ENCODE measurements at places on chromosomes 7 and 10.
A peak's percentile ranks its signal among the peaks of the same experiment; 100 is the strongest.

DNA sequence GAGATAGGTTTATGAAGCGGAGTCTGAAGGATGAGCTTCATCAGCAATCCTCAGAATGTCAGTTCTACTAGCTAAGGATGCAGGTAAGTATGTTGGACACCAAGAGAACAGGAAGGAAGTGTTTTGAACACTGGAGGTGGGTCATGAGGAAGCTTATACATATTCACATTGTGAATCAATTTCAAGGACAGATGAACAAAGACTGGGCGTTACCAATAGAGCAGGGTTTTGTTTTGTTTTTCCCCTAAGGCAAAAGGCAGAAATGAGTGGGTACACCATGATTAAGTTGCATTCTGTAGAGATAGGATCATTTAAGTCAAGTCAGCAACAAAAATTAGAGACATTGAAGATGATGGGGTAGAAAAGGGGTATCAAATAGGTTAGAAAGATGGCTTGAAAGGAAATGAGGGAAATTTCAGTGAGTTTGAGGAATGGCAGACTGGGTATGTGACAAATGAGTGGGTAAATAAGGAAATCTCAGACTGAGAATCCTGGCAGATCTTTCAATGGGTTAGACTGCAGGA lies 51.7 kb downstream of the MEST start:
- no peak for DNase-seq

GRCh38 chr10:17023386-17024298 lies 106.0 kb downstream of the CUBN start:
- peak; percentile 57 for DNase-seq

DNA sequence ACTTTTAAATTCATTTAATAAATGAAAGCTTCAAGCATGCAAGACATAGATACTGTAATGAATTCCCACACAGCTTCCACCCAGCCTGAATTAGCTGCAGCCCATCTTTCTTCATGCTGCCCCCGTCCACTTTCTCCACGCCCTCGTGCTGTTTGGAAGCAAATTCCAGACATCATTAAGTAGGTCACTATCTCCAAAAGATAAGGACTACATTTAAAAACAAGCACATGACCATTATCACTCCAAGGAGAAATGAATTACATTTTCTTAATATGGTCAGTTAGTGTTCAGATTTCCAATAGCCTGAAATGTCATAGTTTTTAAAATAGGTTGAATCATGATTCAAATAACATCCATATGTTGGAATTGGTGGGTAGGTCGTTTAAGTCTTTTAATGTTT lies 24.3 kb downstream of the LMTK2 start:
- no peak for DNase-seq

GRCh38 chr10:48197236-48197899 lies 77.1 kb downstream of the FRMPD2 start:
- no peak for DNase-seq

DNA sequence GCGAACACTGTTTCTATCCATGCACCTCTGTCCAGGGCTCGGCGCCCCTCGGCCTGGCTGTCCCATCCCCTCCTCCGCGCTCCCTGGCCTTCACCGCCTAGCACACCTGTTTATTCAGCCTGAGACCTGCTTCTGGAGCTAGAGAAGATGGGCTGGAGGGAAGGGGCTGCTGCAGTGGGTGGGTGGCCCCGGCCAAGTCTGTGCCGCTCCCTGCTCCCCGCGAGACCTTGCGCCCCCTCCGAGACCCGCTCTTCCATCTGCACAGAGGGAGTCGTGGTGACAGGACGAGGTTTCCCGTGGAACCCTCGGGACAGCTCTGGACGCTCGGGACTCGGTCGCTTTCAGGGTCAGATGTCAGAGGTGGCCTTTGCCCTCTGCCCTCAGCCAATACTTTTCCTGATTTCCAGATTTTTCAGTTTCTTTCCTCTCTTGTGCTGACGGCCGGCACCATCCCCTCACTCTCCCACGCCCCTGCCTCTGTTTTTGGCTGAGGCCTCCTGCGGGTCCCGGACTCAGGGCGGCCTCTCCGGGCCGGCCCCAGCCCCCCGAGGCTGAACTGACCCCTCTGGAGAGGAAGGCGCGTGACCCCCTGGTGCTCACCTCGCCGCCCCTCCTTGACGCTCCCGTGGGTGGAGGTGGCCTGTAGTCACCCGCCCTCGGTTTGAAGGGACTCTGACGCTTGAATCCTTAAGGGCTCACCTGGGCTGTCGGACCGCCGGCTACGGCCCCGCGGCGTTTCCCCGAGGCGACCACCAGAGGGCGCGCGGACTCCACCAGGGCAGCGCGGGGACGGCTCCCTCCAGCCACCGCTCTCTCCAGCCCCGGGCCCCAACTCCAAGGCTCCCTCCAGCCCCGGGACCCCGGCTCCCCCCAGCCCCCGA lies 15.6 kb downstream of the SHH start:
- DNase-seq = peak; percentile 67

DNA sequence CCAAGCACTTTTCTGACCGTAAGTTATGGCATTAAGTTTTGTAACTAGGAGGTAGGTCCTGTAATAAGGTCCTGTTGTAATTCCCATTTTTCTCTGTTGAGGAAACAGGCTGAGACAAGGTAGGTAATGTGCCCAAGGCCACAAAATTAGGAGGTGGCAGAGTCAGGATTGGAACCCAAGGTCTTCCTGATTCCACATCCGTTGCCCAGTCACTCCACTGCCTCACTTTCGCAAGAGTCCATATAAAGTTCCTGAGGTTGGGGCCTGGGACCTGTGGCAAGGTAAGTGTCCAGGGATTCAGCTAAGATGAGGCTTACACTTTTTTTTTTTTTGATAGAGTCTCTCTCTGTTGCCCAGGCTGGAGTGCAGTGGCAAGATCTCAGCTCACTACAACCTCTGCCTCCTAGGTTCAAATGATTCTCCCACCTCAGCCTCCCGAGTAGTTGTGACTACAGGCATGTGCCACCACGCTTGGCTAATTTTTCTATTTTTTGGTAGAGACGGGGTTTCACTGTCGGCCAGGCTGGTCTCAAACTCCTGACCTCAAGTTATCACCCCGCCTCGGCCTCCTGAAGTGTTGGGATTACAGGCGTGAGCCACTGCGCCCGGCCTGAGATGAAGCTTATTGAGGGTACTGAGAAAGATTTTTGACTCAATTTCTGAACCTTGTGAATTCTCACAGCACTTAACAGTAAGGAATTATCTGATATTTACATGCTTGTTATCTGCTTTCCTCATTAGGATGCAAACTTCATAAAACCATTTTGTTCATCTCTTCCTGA lies 20.3 kb upstream of the GNA12 start:
- DNase-seq = no peak

DNA sequence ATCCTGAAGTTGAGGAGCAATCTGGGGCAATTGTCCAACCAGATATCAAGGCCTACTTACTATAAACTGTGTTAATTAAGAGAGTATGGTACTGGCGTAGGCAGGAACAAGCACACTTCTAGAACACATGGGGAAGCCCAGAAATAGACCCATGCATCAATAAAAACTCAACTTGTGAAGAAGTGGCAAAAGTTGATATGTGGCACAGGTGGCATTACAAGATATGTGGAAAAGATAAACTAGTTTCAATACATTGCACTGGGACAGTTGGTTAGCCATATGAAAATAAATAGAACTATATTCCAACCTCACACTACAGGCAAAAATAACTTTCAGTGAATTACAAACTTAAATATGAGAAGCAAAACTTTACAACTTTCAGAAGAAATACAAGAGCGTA lies 828.7 kb upstream of the LRRN3 start:
- no peak for DNase-seq

GRCh38 chr10:26555719-26556368 lies 117.7 kb downstream of the APBB1IP start:
- no peak for DNase-seq

DNA sequence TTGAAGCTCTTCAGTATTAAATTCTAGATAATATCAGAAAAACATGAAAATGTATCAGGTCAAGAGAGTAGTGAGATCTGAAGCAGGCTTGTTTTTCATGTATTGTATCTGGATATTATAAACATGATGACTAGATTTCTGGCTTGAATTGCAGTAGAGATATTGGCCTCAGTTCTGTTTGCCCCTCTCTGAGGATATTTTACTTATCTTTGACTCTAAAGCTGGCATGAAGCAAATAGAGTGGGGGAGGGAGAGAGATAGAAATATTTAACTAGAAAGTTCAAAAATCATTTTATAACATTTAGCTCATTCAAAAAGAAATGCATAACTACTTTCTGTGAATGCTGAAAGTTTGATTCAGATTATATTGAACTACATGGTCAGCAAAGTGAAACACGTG lies 929.7 kb upstream of the KCND2 start:
- no peak for DNase-seq

DNA sequence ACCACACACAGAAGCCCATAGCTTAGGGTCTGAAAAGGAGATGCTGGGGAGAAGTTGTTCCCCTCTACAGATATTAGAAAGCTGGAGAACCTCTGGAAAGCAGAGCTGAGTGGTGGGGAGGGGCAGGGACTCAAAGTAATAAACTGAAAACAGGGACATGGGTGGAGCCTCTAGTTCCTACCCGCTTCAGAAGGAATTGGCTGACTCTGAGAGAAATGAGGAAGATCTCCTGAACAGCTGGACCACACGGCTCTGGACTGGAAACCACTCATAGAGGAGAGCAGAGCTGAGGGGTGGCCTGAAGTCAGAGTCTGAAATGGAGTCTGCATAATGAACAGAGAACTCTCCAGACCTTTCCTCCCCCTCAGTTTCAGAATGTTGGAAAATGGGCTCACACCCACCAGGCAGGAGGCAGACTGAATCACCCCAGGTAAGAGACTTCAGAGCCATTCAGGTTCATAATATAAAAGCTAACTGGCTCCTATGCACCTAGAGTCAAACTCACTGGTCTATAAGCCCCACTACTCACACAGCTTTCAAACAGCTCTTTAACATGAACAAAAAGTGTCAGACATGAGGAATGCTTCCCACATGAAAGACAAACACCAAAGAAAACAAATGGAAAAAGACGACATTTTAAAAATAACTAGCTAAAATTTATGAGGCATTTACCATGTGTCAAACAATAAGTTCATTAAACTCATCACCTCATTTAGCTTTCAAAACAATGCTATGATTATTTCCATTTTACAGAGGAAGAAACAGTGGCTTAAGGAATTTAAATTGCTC lies 68.1 kb downstream of the RNF216 start:
- no peak for DNase-seq

GRCh38 chr10:21055339-21056135 lies 158.4 kb upstream of the NEBL start:
- DNase-seq = no peak

- DNase-seq = no peak
Measured at GRCh38 chr7:13336227-13336626, 648.8 kb downstream of the ARL4A start.

DNA sequence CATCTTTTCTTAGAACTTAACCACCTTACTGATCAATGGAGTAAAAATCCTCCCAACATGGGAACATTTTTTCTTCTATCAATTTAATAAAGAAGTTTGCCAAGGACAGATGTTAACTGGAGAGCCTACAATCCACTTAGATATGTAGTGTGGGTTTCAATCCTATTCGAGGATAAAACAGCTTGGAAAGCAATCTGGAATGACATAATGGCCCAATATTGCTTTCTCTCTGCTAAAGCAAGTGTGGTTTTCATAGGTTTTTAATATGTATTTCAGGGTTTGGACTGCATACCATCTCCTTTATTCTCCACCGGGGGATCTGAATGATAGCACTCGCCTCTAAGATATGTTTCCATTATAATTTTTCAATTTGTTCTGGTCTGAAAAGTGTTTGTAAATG lies 149.7 kb downstream of the PRPF18 start:
- DNase-seq = no peak

GRCh38 chr10:31030800-31031199 lies 865 bp downstream of the ZNF438 start:
- no peak for DNase-seq

GRCh38 chr10:79051766-79052165 lies 17.0 kb upstream of the ZMIZ1 start:
- DNase-seq = no peak

- DNase-seq = no peak
Measured at GRCh38 chr7:25906003-25906402, 246.0 kb upstream of the NFE2L3 start.

DNA sequence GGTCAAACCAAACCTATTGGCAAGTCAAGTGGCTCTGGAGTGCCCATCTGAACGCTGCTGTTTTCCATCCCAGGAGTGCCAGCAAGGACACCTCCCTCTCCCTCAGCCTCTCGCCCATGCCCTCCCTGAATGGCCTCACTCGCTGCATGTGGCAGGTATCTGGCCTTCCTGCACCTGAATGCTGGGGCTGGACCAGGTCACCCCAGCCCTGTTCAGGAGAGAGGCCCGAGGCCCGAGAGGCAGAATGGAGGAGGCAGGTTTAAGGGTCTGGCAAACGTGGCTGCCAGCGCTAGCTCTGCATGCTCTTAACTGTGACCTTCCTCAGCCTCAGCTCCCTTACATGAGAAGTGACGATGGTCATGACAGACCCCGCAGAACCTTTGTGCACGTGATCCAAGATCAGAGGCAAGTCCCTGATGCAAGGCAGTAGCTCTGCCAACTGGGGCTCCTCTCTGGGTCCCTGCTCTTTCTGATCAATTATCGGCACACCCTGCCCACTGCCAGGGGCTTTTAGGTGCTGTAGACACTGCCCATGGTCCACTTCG lies 295.7 kb upstream of the ZMIZ1 start:
- no peak for DNase-seq

- DNase-seq = no peak
Measured at GRCh38 chr10:118793545-118793944, 38.8 kb upstream of the CACUL1 start.

DNA sequence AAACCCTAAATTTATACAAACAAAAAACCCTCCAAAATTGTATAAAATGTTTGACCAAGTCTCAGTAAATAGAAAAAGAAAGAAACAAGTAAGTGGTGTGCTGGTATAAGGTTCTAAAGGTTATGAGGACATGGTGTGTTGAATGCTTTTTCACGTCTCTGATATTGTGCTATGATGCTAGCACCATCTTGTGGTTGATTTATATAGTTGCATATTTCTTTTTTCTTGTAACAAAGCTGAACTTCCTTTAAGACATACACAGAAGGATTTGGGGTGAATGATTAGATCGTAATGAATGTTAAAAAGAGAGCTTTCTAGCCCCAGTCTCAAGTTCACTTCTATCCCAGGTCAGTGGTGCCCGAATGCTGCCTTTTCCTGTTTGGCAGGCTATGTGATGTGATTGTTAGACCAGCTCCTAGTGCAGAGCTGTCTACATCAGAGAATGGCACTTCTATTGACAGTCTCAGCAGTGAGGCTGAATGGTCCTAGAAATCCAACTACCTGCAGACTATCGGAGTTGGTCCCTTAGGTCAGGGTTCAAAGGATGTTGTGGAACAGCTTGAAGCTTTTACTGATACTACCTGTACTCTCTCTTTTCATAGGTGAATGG lies 25.0 kb downstream of the VTI1A start:
- no peak for DNase-seq

- no peak for DNase-seq
Measured at GRCh38 chr7:111229916-111230315, 139.0 kb downstream of the LRRN3 start.

- no peak for DNase-seq
Measured at GRCh38 chr7:45367026-45367425, 207.1 kb upstream of the ADCY1 start.

DNA sequence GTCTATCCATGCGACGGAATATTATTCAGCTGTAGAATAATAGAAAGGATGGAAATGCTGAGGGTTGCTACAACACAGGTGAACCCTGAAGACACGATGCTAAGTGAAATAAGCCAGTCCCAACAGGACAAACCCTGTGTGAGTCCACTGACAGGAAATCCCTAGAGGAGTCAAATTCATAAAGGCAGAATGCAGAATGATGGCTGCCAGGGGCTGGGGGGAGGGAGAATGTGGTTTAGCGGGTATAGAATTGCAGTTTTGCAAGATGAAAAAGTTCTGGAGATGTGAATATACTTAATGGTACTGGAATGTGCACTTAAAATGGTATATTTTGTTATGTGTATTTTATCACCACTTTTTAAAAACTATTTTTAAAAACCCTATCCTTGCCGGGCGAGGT lies 36.9 kb upstream of the DOCK1 start:
- no peak for DNase-seq

All from T-helper 9 cell (primary cell).